CD4-positive, alpha-beta T cell treated with Interferon gamma for 1 hour (primary cell): ENCODE measurements at places on chromosomes 5 and 9.

GRCh38 chr9:112403614-112404201 is 23.8 kb downstream of the HSDL2 start:
- no peak for DNase-seq

DNA sequence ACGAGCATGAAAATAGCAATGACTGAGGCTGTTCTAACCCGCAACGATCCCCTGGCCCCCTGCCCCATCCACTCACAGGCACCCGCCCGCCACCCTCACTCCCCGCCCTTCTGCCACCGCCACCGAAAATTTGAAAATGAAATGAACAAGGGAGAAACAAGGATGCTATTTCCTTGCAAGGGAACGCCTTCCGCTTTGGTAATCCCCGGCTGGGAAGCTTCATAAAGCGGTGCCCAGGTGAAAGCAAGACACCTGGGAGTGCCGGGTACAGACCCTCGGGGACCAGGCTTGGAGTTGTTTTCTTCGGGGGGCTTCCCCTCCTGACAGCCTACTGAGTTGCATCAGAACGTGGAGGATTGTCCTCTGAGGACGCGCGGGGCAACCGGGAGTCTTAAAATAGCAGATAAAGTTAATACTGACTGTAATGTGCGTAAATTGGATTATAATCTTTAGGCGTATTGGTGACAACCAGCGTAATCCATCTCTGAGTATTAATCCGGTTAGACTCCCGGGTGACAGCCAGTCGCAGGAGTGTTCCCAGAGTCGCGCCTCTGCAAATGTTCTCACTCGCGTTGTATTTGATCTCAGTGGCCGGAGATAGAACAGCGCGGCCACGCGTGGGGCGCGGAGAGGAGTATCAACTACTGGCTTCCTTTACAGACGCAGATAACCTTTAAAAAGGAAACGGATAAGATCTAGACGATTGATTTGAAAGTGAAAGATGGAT is 885 bp upstream of the MLLT3 start:
- DNase-seq = peak; percentile 50

DNA sequence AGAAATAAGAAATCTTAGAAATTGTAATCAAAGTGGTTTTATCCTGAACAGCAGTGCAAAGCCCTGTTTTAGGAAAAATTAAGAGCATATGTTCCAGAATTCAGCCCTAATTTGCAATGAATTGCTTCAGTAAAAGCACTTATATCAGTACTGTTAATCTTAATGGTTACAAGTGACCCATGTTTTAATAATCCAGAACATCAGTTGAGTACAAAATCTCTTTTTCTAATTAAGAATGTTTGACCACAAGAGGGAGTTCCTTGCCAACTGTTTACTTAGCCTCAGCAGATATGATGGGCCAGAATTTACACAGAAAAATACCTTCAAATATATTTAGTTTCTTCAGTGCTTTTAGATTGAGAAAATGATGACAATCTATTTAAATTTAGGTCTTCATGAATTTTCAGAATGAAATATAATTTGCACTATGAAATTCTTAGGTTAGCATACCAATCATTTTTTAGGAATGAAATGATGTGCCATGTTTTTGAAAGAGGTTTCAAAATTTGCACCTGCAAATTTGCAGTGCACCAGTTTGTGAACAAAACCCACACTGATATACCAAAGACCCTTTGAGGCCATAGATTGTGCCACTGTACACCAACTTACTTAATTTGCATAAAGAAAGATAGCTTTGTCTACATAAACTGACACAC is 926.3 kb upstream of the ARRDC3 start:
- no peak for DNase-seq

DNA sequence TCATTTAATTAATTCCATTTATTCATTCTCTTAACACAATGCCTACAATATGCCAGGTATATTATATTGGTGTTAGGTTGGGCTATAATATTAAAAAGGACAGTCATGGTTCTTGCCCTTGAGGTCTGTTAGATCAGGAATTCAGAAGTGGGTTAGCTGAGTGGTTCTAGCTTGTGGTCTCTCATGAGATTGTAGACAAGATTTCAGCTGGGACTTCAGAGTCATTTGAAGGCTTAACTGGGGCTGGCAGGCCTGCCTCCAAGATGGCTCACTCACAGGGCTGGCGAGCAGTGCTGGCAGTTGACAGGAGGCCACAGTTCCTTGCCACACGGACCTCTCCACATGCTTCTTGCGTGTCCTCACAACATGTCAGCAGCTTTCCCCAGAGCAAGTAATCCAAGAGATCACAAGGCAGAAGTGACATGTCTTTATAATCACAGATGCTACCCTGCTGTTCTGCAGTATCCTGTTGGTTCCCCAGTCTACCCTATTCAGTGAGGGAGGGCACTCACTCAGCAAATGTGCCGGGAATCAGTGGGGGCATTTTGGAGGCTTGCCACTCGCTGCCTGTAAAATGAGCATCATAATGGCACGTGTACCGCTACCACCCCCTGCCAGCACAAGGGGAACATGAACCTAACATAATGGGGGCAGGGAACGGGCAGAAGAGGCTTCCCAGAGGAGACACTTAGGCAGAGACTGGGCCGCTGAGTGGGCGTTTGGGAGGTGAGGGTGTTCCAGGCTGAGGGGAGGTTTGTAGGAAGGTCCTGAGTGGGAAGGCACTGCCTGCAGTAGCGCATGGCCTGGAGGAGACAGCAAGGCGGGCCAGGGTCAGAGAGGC is 70.0 kb downstream of the EXOSC2 start:
- no peak for DNase-seq

DNA sequence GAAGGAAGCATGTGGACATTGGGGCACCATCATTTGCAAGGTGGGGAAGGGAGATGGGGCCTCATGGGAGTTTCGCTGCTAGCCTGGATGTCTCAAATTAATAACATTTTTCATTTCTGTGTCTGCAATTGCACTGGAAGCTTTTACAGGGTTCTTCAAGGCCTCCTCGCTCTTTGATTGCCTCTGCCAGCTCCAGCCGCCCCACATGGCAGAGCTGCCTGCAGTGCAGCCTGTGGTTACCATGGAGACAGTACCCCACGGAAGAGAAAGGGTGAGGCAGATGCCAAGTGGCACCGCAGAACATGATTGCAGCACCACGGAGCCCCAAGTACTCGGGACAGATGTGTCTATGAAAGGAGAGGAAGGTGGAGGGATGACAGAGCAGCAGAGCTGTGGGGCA is 25.4 kb downstream of the CTNND2 start:
- no peak for DNase-seq

DNA sequence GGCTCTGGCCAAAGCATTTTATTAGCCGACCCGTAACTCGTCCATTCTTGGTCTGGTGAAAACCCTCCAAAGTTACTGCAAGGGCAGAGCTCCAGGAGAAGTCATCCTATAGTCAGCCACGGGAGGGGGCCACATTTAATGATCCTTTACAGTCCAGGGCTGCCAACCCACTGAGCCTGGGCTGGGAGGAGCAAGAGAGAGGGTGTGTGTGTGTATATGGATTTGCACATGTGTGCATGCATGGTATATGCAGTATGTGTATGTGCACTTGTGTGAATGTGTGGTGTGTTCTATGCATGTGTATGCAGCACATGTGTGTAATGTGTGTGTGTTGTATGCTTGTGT is 4.2 kb upstream of the RASGEF1C start:
- no peak for DNase-seq

GRCh38 chr5:170296935-170297588 is 515 bp downstream of the LCP2 start:
- DNase-seq = no peak

DNA sequence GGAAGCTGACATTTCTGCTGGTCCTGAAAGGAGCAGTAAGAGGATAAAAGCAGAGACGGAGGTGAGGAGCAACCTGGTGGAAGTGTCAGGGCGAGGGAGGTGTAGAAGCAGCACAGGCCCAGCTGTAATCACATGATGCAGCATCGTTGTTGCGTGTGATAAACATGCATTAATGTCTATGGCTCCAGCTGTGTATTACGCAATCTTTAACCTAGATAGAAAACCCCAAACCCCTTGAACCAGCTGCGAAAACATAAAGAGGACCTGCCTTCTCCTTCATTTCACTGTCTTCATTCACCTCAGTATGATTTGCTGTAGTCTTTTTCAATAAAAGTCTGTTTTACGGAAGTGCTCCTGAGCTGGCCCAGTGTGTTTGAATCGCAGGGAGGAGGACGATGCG is 162.9 kb downstream of the NTRK2 start:
- DNase-seq = no peak

GRCh38 chr5:168163966-168164365 is 127.5 kb upstream of the WWC1 start:
- DNase-seq = no peak

- no peak for DNase-seq
Observed at GRCh38 chr5:163574472-163575440, 69.3 kb downstream of the MAT2B start.

DNA sequence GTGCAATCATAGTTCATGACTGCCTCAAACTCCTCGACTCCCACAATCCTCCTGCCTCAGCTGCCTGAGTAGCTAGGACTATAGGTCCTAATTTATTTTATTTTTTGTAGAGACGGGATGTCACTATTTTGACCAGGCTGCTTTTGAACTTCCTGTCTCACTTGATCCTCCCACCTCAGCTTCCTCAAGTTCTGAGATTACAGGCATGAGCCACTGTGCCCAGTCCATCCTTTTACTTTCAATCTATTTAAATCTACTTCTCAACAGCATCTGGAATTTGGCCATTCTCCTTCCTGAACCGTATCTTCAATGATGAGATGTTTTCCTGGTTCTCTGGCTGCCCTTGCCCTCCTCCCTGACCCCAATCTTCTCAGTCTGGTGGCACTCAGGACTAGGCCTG is 12.2 kb upstream of the GRIN1 start:
- no peak for DNase-seq

DNA sequence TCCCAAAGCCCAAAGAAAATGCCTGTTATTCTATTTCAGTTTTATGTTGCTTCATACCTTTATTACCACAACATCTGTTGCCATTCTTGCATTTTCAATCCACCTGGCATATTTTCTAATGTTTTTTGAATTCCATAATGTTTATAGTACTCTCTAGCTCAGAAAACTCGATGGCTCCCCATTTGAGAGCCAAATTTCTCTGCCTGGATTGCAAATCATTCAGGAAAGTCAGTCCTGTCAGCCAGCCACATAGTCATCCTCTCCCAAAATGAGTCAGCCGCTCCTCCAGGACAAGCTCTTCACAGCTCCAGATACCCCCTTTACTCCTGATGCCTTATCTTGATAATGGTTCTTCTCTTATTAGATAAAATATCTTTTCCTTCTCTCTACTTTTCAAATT is 78.2 kb upstream of the ADCY2 start:
- no peak for DNase-seq

DNA sequence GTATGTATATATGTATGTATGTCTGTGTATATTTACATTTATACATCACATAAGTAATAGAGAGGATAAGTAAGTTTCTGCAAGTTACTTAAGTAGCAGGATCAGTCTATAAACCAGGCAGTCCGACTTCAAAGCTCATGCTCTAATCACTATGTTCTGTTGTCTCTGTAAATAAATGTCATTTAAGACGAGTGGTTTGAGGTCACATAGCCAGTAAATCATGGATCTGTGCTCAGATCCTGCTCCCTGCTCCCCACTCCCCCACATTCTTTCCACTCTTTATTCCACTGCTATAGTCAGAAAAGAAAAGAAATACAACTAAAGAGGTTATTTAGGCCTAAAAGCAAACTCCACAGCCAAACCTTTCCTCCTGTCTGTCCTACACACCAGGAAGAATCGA is 90.4 kb downstream of the SERINC5 start:
- no peak for DNase-seq

- DNase-seq = no peak
Observed at GRCh38 chr5:172745406-172745805, 25.6 kb downstream of the DUSP1 start.

GRCh38 chr5:27124590-27124989 is 86.2 kb upstream of the CDH9 start:
- DNase-seq = no peak

GRCh38 chr5:31987985-31988710 is 186.0 kb downstream of the GOLPH3 start:
- DNase-seq = no peak

DNA sequence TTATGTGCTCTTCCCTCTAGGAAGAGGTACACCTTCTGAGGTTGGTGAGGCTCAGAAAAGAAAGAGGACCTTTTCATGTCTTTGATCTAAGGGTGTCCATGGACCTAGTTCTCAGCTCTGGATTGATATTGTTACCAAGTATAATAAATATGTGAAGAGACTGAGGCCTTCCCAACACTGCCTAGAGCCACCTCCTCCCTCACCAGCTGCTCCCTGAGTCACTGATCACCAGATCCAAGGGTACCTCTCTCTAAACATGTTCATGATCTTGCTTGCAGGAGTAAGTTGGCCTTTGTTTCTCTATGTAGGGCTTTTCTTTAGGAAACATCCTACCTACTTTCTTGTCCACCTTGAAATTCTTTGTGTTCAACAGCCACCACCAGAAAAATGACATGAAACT is 218.8 kb upstream of the ADRA1B start:
- DNase-seq = no peak

- no peak for DNase-seq
Observed at GRCh38 chr5:143376911-143377813, 26.3 kb downstream of the NR3C1 start.

DNA sequence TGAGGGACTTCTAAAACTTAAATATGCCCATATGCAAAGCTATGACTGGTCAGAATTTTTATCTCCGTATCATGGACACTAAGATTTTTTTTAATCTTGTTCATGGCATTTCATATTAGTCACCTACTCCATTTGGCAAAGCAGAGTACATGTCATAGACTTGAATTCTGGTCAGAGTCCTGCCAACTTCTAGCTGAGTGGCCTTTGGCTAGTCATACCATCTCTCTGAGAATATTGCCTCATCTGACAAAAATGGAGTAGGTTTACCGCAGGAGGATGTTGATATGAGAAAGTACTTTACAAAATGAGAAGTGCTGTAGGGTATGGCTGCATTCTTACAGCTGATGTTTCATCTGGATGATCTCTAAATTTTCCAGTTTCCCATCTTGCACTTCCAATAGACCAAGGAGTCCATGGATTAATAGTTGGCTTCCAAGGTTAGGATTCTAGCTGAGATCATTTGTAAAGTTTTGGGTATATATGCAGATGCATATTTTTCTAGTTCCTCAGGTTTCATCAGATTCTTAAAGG is 150.8 kb upstream of the NR3C1 start:
- DNase-seq = peak; percentile 16

DNA sequence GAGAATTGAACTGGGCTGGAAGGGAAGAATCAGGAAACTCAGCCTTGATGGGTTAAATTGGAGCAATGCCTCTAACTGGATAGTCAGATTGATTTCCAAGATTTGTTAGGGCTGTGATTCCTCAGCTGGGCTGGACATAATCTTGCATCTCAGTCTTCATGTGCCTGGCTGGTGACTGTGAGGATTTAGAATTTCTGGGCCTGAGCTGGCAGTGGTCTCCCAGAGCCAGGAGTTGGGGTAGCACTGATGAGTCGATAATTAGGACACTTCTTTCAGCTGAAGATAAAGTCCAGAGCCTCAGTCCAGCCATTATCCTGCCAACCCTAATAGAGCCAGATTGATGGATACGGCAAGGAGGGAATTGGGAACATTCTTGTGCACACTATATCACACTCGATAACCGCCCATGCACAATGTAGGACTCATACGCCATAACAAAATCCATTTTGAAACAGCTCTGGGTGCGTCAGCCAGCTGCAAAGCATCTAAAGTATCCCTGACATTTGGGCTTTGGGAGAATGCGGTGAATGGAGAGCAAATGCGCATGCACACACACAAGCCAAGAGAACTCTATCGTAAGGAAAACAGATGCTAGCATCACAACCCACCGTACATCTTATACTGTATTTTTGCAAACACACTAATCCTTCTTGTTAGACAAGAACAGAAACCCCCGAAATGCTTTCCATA is 405.1 kb upstream of the KLF4 start:
- DNase-seq = no peak

GRCh38 chr5:162474239-162474638 is 406.7 kb downstream of the GABRG2 start:
- DNase-seq = no peak
